ENCODE measurements at places on chromosomes 7 and 10. TPM values are rescaled to one million over a fixed set of nuclear protein-coding genes. Genes with fewer than 3 reads are reported as not detected.
A peak's percentile ranks its signal among the peaks of the same experiment; 100 is the strongest.

DNA sequence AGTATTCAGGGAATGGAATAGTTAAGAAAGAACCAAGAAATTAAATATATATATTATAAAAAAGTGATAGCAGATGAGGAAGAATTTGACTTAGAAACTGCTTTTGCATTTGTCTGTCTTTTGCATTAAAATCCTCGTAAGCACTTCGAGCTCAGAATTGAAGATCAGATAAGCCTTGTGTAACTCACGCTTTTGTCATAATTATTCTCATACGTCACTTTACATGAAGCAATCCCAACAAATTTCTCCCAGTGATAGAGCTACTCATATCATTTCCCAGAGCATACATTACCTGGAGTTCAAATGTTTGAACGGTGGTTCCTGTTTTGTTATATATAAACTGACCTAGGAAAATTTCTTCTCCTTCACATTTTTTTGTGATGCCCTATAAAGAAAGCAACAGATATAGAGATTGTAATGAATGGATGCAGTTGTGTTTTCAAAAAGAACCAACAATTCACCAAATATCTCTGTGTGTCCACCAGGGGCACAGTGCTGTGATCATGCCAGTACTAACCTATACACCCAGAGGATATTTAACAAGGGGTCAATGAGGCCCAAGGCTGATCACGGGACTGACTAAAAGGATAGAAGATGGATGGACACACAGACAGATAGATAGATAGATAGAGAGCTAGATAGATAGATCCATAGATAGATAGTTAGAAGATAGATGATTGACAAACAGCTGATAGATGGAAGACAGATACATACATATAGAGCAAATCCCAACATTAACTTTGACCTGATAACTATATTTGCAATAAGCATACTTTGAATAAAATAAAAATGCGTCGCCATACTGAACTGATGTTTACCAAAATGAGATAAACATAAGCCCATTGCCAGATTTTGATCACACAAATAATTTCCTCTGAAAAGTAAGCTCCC is 9.3 kb upstream of the HUS1 start:
- no peaks in the 10 kb centered on the region for H3K36me3 ChIP-seq
- peak; percentile 39 for DNase-seq
- no peak overlapping the region for H3K4me3 ChIP-seq
- H3K4me1 ChIP-seq = peaks cover 12% of the 10 kb centered on the region
- H3K27ac ChIP-seq = no peak overlapping the region
- no peaks in the 10 kb centered on the region for H3K27me3 ChIP-seq

GRCh38 chr10:30752481-30752881 is 122.9 kb upstream of the LYZL2 start:
- H3K27me3 ChIP-seq = no peaks in the 10 kb centered on the region
- no peaks in the 10 kb centered on the region for H3K4me1 ChIP-seq
- no peak overlapping the region for H3K27ac ChIP-seq
- no peak overlapping the region for H3K4me3 ChIP-seq
- no peaks in the 10 kb centered on the region for H3K36me3 ChIP-seq

DNA sequence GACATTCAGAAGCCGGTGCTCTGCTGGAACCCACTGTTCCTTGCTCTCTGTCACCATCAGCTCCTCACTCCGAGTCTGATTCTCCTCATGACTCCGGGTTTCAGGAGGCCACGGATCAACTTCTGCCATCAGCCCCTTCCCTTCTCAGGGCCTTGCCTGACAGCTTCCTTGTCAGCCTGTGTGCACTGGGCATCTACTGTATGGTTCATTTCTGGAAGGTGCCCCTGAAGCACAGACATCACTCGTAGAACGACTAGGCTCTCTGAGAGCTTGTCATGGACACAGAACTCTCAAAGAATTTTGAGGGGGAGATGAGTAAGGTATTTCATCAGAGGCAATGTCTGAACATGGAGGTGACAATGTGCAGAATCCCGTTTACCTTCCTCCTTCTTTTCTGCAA is 396.1 kb downstream of the TNS3 start:
- DNase-seq = no peak
- no peak overlapping the region for H3K4me3 ChIP-seq
- no peaks in the 10 kb centered on the region for H3K27me3 ChIP-seq
- H3K36me3 ChIP-seq = no peaks in the 10 kb centered on the region
- H3K27ac ChIP-seq = no peak overlapping the region

DNA sequence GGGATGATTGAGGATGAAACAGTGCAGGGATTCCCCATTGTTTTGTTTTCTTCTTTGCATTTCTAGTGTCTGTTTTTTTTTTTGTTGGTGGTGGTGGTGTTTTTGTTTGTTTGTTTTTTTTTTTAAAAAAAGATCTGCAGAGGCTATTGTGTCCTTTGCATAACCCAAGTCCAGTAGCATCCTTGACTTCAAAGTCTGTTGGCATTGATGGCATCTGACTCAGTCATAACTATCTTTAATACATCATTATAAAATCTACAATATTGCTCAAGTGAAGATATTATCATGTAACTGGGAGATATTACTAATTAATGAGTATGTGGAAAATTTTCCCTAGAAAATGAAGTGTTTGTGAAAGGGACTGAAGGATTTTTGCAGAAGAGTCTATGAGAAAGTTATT is 70.2 kb downstream of the KIAA1217 start:
- H3K27me3 ChIP-seq = no peaks in the 10 kb centered on the region
- no peaks in the 10 kb centered on the region for H3K4me1 ChIP-seq
- no peak overlapping the region for H3K27ac ChIP-seq
- no peak overlapping the region for H3K4me3 ChIP-seq
- DNase-seq = no peak
- no peaks in the 10 kb centered on the region for H3K36me3 ChIP-seq

GRCh38 chr10:126972635-126973414 is 67.6 kb downstream of the DOCK1 start:
- H3K36me3 ChIP-seq = peaks cover 3% of the 10 kb centered on the region
- H3K27ac ChIP-seq = no peak overlapping the region
- no peaks in the 10 kb centered on the region for H3K27me3 ChIP-seq
- DNase-seq = no peak
- H3K4me3 ChIP-seq = no peak overlapping the region
- peaks cover 6% of the 10 kb centered on the region for H3K4me1 ChIP-seq

GRCh38 chr7:41745451-41745850 is 42.6 kb upstream of the INHBA start:
- H3K27me3 ChIP-seq = no peaks in the 10 kb centered on the region
- H3K27ac ChIP-seq = no peak overlapping the region
- no peak overlapping the region for H3K4me3 ChIP-seq
- DNase-seq = no peak
- 0 out of 2 replicates have a peak, but pooled peaks cover 5% of the 10 kb centered on the region for H3K4me1 ChIP-seq
- peaks cover 6% of the 10 kb centered on the region for H3K36me3 ChIP-seq

DNA sequence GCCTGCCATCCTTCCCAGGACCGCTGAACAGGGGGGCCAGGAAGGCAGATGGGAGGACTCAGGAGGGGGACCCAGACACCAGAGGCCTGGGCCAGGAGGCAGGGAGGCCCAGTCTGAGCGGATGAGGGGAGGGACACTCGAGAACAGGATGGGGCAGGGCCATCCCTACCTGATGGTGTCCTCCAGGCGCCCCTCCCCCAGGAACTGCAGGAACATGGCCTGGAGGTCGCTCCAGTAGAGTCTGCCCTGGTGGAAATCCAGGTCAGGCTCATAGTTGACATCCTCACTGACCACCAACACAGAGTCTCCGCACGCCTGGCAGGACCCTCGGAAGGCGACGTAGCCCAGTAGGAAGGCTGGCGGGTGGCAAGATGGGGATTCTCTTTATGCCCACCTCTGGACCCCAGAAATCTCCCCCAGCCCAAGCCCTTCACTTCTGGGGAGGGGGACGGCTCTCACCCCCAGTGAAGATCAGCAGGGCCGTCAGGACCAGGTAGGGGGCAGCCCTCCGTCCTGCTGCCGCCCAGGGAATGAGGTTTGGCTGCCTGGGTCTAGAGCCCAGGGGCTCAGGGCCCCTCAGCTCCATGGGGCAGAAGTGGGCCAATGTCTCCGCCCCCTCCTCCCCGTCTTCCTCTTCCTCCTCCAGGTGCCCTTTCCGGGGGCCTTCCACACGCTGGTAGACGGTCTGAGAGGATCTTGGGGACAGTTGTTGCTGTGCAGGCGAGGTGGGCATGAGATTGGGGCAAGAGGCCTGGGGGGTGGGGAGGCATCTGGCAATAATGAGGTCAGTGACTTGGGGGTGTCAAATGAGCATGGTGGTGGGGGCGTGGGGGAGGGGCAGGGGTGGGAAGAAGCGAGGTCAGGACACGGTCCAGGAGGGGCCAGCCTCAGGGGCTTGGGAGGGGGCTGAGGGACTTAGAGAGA is 573 bp downstream of the TFR2 start:
- H3K36me3 ChIP-seq = no peaks in the 10 kb centered on the region
- no peak for DNase-seq
- H3K4me3 ChIP-seq = no peak overlapping the region
- peaks cover 4% of the 10 kb centered on the region for H3K4me1 ChIP-seq
- H3K27me3 ChIP-seq = no peaks in the 10 kb centered on the region

DNA sequence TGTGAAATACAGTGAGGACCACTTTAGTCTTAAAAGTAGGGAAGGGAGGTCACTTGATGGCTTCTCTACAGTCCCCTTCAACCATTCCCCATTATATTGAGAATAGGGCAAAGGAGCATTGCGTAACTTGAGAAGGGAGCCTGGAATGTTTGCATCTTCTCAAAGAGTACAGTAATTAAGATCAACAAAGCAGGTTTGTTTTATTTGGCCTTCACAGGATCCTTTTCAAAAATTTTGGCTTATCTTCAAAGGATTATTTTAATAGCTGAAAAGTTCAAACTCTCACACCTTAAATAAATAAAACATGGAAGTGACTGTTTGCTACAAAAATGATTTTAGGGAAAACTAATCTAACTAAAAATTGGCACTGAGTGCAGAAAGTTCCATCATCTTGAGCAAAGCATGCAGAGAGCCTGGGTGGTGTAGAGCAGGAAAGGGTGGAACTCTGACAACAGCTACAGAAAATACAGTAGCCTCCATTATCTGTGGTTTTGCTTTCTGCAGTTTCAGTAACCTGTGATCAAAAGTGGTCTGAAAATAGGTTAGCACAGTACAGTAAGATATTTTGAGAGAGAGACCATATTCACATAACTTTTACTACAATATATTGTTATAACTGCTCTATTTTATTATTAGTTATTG is 214.0 kb downstream of the MDFIC start:
- H3K27ac ChIP-seq = no peak overlapping the region
- DNase-seq = peak; percentile 46
- peaks cover 7% of the 10 kb centered on the region for H3K4me1 ChIP-seq
- no peak overlapping the region for H3K4me3 ChIP-seq
- no peaks in the 10 kb centered on the region for H3K36me3 ChIP-seq

DNA sequence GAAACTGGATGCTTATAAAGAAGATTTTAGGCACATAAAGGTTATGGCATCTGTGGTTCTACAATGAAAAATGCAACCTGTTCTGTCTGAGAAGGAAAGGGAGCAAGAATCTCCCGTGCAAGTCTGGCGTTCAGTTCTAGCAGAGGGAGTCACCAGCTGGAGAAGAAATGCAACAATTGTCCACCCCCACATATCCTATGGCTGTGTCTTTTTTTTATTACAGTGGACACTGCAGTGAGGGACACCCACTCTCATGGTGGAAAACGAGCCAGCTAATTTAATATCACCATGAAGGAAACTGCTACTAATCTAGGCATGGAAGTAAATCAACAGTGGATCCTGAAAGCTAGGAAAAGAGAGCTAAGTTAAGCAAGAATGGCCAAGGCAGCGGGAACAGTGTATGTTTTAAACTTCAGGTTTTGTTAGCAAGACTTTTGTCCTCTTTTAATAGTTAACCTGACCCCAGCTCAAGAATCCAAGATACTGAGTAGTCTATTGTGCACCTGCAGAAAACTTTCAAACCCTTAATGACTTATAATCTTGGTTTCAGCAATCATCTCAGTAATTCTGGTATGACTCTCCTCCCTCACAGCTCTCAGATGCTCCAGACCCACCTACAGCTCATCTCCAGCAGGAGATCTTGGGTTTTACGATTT is 149.3 kb downstream of the FGFR2 start:
- no peaks in the 10 kb centered on the region for H3K36me3 ChIP-seq
- no peak for DNase-seq
- H3K4me3 ChIP-seq = no peak overlapping the region
- H3K27me3 ChIP-seq = no peaks in the 10 kb centered on the region
- H3K4me1 ChIP-seq = no peaks in the 10 kb centered on the region
- H3K27ac ChIP-seq = no peak overlapping the region

RASA4B gene
- total RNA-seq = 1.5 TPM

VIPR2 gene
- 2.1 TPM for total RNA-seq

FAM107B gene
- total RNA-seq = 20.5 TPM
